ENCODE measurements at places on chromosomes 5 and 9. TPM values are rescaled to one million over a fixed set of nuclear protein-coding genes. Genes with fewer than 3 reads are reported as not detected.

Gene SLC46A2
- not detected for total RNA-seq

Gene DELE1
- 78.2 TPM for total RNA-seq

Gene UGT3A1
- not detected for total RNA-seq

Gene DNAJA1
- total RNA-seq, result 53.2 TPM

Gene CYSRT1
- total RNA-seq, result 1.6 TPM

Gene DOCK2
- total RNA-seq, result not detected

Gene SOHLH1
- not detected for total RNA-seq

Gene CLIC3
- 17.0 TPM for total RNA-seq

Gene TGFBI
- total RNA-seq, result 37.2 TPM

Gene ADCY2
- total RNA-seq, result not detected

Gene TMEM215
- total RNA-seq, result not detected

Measured in HT-29 (cell line).